ENCODE measurements at places on chromosomes 3 and 15.
A peak's percentile ranks its signal among the peaks of the same experiment; 100 is the strongest.

DNA sequence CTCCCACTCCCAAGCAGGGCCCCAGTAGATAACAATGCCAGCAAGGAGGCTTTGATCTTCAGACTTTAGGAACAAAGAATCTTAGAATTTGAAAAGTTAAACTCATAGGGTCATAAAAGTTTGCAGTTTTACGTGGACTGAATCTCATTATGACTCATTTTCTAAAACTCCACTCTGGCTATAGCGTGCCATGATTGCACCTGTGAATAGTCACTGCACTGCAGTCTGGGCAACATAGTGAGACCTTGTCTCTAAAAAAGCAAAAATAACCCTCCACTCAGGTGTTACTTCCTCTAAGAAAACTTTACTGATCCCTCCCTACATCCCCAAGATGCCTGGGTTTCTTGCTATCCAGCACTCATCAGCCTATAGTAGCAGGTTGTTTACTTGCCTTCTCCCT lies 104.5 kb downstream of the IL20RB start:
- no peak for DNase-seq

- no peak for DNase-seq
Measured at GRCh38 chr3:47643092-47643491, 64.4 kb upstream of the CSPG5 start.

- DNase-seq = no peak
Measured at GRCh38 chr3:188134856-188135255, 19.1 kb upstream of the LPP start.

- no peak for DNase-seq
Measured at GRCh38 chr15:51970132-51970817, 1.3 kb downstream of the LEO1 start.

- no peak for DNase-seq
Measured at GRCh38 chr3:137760341-137761098, 3.6 kb upstream of the SOX14 start.

GRCh38 chr3:122680475-122681283 lies at the start of gene PARP14:
Gene PARP14 (plus strand): TSS chr3:122680839. CDS start chr3:122680884, 45 bp downstream.
- peak; percentile 76 for DNase-seq

DNA sequence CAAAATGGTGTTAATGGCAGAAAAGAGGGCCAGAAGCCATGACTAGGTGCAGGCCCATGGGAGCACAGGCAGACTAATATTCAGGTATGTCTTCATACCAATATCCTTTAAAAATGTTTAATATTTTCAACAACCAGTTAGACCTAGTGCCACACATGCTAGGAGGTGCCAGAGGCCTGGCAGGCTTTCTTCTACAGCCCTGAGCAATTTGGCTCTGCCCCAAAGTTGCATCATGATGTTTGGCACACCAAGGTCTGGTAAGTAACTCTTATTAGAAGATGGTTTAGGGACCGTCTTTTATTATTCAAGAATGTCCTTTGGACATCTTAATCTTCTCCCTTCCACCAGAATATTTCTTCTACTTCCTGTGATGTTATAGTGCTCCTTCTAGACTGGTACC lies 34.8 kb downstream of the MITF start:
- no peak for DNase-seq

DNA sequence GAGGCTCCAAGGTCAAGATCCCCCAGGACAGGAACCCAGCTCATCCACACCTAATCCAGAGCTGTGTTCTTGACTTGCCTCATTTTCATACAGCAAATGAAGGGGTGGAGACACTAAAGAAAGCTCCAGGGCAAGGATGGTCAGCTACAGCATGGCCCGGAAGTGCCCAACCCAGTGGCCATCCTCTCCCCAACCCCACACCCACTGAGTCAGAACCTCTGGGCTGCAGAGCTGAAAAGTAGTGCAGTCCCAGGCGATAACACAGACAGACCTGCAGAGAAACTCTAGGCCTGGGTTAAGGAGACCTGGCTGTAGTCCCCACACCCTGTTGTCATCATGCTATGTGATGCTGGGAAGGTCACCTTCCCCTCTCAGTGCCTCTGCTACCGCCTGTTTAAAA lies 85.3 kb downstream of the SEMA5B start:
- DNase-seq = no peak

- DNase-seq = peak; percentile 69
Measured at GRCh38 chr3:10286596-10287295, 6.0 kb downstream of the GHRL start.

- peak; percentile 11 for DNase-seq
Measured at GRCh38 chr15:94327356-94327936, 96.1 kb downstream of the MCTP2 start.

DNA sequence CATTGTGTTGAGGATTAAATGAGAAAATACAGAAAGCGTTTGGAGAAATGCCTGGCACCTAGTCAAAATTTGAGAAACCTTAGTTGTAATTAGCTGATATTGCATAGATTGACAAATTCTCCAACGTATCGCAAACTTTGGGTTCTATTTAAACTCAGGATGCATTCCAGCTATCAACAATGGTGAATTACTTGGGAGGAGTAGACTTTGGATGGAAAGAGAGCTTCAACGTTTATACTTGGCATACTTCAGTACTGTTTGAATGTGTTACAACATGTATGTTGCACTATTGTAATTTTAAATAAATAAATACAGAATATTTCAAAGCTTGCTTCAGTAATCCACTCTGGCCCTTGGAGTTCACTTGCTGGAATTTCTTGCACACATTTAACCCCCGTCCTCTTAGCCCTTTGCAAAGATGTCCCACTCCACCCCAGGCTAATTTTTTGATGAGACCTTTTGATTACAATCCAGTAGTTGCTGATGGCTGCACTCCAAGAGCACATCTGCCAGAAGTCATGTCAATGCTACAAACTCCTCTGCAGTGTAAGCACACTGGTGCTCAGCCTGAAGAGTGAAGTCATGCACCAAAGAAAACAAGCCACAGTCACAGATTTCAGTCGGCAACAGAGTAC lies 4.7 kb upstream of the DIS3L start:
- no peak for DNase-seq

DNA sequence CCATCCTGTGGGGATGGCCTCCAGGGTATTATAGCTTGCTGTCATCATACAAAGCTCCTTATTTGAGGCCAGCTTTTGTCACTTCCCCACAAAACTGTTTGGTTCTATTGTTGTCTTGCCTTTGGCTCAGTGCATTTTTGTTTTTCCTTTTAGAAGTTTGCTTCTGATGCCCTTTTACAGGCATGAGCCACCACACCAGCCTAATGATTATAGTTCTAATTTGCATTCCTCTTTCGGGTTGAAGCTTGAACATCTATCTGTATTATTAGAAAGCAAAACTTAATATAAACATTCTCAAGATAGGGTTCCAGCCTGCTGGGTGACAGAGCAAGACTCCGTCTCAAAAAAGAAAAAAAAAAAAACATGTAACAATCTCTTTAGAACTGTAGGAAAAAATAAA lies 39.8 kb downstream of the SMARCC1 start:
- no peak for DNase-seq

GRCh38 chr15:33526532-33526931 lies 215.8 kb downstream of the RYR3 start:
- no peak for DNase-seq

GRCh38 chr3:58052373-58053273 lies 44.4 kb downstream of the FLNB start:
- DNase-seq = no peak

- DNase-seq = no peak
Measured at GRCh38 chr3:170473358-170473757, 54.7 kb downstream of the CLDN11 start.

- no peak for DNase-seq
Measured at GRCh38 chr15:42232606-42233005, 24.5 kb upstream of the VPS39 start.

DNA sequence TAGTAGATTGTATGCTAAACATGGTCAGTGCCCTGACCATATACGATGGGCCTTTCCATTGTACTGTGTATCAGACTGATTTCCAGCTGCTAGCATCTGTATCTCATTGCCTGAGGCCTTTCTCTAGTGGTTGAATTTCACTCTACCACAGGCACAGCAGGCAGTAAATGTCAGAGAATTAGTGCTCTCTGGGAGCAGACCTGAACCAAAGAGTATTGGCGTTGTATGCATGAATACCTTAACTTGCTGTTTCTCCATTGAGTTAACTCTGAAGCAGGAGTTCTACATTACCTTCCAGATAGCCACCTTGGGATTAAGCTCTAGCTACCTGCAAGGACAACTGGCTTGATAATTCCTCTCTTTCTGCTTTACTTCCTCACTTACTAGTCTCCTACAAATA lies 439.2 kb upstream of the EPHA3 start:
- DNase-seq = no peak

GRCh38 chr3:176699288-176699687 lies 498.0 kb downstream of the TBL1XR1 start:
- no peak for DNase-seq

DNA sequence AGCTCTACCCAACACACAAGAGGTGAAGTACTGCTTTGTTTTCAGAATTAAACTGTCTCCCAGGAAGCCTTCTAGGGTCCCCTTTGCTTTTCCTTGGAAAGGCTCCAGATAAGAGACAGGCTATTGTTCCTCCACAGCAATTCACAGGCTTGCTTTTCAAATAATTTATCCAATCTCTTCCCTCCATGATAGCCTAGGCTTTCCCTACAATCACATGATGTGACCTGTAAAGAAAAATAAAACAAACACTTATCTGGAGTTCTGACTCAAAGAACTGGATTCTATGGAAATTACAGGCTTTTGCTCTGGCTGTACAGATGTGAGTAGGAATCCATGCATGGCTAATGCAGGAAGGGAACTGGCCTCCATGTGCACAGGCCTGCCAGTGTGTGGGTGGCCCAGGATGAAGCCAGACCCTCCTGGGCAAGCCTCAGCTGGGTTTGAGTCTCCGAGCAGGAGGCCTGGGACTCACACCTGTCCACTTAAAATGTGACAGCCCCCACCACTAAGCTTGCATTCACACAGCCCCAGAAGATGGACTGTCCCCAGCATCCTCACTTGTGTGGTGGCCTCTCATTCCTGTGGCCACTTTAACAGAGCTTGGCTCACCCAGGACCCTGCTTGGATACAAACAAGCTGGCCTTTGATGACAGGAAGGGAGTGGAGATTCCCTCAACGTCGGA lies 75.8 kb upstream of the LEKR1 start:
- DNase-seq = no peak

- DNase-seq = no peak
Measured at GRCh38 chr15:78229431-78230406, 4.6 kb downstream of the ACSBG1 start.

DNA sequence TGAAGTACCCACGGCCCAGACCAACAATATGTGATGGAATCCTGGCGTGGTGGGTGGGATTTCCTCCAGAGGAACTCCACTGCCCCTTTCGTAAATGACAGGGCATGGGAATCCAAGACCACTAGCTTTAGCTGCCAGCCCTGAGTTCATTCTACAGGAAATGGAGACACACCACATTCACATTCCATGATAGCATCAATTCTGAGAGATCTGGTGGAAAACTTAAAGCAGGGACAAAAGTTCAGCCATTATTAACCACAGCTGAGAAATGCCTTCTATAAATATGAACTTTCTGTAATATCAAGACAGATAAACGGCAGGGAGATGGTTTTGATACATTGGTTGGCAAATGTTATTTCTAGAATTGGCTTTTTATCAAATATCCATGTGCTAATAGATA lies 98.2 kb downstream of the FBN1 start:
- no peak for DNase-seq

GRCh38 chr3:165159760-165160421 lies 36.3 kb downstream of the SLITRK3 start:
- DNase-seq = no peak

DNA sequence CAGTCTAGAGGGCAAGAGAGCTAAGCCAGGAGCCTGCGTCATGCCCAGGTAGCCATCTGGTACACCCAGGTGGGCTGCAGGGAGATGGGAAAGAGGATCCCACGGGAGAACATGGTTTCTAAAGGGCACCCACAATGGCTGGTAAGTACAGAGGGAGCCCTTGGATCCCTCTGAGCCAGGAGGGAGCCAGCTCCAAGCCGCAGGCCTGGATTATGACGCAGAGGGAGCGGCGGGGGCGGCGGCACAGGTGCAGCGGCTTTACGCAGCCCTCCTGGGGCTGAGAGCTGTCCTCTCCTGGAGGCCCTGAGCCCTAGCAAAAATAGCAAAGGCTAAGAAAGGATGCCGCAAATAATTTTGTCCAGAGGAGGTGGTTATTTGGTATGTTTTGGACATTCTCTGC lies 2.8 kb downstream of the CAV3 start:
- no peak for DNase-seq

GRCh38 chr15:78565951-78566774 lies 843 bp downstream of the CHRNA5 start:
- peak; percentile 26 for DNase-seq

DNA sequence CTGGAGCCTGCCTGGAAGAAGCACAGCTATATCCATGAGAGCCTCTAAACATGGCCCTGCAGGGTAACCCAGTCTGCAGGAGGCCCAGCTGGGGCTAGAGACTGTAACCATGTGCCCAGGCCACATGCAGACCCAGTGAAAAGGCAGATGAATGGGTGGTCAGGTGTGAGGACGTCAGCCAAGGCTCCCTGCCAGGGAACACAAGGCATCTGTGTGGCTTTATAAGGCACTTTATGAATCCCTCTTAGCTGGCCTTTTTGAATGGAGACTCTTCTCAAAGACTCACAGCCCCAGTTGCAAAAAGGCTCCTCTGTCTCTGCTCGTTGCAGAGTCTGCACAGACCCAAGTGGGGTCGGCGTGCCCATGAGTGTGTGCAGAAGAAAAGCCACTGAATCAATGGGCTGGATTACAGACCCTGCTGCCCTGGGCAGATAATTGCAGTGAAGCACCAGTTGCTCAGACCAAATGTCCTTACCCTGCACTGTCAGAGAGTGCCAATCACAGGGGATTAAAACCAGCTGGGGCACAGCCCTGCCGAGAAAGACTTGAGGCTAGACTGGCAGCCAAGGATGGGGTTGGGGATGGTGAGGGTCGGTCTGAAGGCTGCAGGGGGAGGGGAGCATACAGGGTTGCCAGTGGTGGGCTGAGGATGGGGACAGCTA lies 154.2 kb downstream of the RAB11A start:
- no peak for DNase-seq

GRCh38 chr15:61655881-61656280 lies 404.4 kb downstream of the VPS13C start:
- no peak for DNase-seq

GRCh38 chr15:93917181-93917580 lies 314.2 kb upstream of the MCTP2 start:
- no peak for DNase-seq

- DNase-seq = peak; percentile 14
Measured at GRCh38 chr15:76285241-76285825, 25.9 kb downstream of the ETFA start.

DNA sequence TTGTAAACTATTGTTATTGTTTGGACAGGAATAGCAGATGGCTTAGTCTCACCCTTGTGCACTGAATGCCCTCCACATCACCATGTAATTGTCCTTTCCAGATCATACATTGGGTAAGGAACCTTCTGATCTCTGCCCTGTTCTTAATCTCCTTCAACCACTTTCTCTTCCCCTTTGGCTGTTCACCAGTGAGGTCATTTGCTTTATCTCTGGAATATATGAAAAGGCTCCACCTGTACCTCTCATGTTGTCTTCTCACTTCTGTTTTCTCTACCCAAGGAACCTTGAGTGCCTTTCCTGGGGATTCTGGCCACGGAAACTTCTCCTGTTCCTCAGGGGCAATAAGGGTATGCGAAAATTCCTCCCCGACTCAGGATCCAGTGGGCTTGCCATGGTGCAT lies 28.5 kb downstream of the MCTP2 start:
- DNase-seq = no peak

- no peak for DNase-seq
Measured at GRCh38 chr15:89051875-89052274, 36.4 kb upstream of the ABHD2 start.

- no peak for DNase-seq
Measured at GRCh38 chr3:46498916-46499519, 1.2 kb downstream of the RTP3 start.

GRCh38 chr3:153158961-153159735 lies 2.9 kb upstream of the RAP2B start:
- DNase-seq = no peak

GRCh38 chr3:50320853-50321335 lies 1.7 kb downstream of the HYAL2 start:
- DNase-seq = no peak

All from CD4-positive, alpha-beta T cell treated with Interleukin-12 subunit alpha and Interleukin-12 subunit beta, for 1 hour (primary cell).